ENCODE measurements at places on chromosomes 4 and X.

GRCh38 chr4:158786121-158786601 is 17.3 kb downstream of the FNIP2 start:
- no peak for DNase-seq

DNA sequence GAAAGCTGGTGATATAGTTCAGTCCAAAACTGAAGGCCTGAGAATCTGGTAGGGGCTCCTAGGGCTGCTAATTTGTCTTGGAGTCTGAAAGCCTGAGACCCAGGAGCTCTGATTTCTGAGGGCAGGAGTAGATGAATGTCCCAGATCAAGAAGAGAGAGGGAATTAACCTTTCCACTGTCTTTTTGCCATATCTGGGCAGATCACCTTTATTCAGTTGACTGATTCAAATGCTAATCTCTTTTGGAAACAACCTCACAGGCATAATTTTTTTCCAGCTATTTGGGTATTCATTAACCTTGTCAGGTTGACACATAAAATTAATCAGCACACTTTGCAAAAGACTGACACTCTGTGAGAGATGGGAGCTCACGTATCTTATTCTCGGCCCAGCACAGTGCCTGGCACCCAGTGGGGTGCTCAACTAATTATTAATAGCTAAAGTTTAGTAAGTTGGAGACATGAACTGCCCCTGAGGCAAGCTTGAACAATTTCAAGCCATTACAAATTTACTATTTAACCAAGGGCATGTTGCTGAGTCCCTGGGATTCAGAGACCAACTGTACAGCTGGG is 114.3 kb downstream of the CPEB2 start:
- DNase-seq, result no peak

DNA sequence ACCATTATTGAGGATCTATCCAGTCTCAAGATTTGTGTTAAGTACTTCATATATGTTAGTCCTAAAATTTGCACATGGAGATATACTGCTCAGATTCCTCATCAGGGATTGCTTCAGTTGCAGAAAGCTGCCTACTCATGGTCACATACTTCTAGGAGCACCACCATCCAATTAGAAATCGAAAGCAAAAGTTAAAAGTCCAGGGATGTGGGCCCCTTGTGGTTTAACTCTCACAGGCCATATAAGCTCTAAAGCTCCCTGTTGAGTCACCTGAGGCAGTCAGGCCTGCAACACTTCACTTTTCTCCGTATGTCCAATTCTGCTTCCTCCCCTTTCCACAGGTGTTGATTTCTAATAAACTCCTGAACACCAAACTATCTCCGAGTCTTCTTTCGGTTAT is 84.2 kb downstream of the CNOT6L start:
- DNase-seq, result no peak

GRCh38 chr4:3368334-3368733 is 73.4 kb upstream of the HGFAC start:
- no peak for DNase-seq

GRCh38 chrX:9471571-9471985 is 6.7 kb downstream of the TBL1X start:
- DNase-seq, result no peak

- DNase-seq, result no peak
Observed at GRCh38 chrX:65610481-65610880, 57.0 kb upstream of the MSN start.

- no peak for DNase-seq
Observed at GRCh38 chr4:11869191-11869870, 440.6 kb upstream of the HS3ST1 start.

- DNase-seq, result no peak
Observed at GRCh38 chr4:176792326-176793059, at the start of gene VEGFC. Gene VEGFC (minus strand): TSS chr4:176792922. CDS start chr4:176792311, 611 bp downstream.

- DNase-seq, result no peak
Observed at GRCh38 chr4:82825425-82825824, 26.8 kb upstream of the SCD5 start.

DNA sequence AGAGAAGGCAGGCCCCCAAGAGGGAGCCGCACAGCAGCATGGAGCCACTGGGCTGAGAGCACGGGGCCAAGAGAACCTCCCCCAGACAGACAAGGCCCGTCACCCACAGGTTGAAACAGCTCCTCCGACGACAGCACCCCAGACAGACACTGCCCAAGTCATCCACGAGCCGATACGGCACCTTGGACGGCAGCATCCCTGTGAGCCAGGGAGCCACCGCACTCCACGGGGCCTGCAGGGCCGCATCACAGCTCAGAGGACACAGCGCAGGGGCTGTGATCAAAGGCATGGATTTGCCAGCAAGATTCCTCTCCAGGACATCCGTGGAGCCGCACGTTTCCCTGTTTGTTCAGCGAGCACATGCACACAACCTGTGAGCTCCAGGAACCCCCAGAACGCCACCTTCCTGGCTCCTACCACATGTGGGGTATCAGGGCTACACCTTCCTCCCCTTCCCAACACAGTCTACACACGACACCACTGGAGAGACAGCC is 3.9 kb downstream of the CTBP1 start:
- no peak for DNase-seq

- DNase-seq, result no peak
Observed at GRCh38 chr4:41796545-41797210, 48.2 kb upstream of the PHOX2B start.

DNA sequence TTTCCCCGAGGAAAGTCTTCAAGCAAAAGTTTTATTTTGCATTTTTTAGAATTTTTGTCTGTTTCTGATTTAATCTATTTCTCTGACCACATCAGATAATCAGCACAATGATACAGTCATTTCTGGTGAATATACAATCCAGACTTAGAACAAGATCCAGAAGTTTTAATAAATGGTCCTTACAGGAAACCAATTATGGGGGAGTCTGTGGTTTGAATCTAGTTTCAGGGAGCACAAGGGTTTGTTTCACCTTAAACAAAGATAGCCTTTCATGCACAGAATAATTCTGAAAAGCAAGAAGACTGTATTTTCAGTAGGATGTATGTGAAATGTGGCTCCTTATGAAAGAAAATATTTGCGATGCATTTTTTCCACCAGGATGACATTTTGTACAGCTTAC is 158.5 kb upstream of the ARSJ start:
- DNase-seq, result no peak

DNA sequence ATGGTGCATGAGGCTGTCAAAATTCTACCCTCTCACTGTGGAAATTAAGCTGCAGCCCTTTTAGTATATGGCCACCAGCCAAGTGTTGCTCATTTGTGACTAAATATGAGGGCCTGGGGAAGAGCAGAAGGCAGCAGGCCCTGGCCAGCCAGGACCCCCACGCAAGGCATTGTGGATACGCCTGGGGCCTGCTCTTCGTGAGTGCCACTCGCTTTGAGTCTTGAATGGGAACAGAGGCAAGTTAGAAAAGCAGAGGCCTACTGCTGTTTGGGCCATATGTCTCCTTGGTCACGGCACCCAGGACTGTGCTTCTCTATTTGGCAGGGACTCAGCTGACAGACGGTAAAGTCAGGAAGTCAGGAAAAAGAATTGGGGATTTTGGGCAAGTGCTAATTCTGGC is 10.9 kb downstream of the RTL5 start:
- DNase-seq, result no peak

DNA sequence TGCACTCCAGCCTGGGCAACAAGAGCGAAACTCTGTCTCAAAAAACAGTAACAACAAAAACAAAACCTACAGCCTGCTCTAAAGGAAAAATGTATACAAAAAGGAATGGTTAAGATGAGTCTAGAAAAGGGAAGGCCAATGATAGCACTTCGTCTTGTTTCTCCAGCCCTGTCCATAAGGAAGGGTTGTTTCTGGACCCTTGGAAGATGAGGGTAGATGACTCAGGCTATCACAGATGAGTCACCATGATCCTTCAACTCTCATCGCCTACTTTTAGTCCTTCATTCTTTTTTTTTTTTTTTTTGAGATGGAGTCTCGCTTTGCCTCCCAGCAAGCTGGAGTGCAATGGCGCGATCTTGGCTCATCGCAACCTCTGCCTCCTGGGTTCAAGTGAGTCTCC is 8.8 kb downstream of the PLA2G12A start:
- no peak for DNase-seq

DNA sequence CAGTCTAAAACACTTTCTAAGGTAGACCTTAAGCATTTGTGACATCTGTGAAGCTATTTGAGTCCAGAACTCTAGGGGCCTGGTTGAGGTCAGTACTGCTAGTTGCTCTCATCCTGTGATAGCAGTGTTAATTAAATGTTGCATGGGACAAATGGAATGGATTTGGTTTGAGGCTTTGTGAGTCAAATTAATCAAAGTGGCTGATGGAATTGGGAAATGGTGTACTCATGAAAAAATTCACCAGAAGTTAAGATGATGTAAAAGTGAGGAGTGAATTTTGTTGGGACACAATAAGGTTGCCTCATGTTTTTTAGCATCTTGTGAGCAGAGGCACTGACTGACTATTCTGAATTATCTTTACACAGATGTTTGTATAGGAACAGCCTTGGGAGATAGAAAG is 99.2 kb upstream of the ARSJ start:
- DNase-seq, result no peak

DNA sequence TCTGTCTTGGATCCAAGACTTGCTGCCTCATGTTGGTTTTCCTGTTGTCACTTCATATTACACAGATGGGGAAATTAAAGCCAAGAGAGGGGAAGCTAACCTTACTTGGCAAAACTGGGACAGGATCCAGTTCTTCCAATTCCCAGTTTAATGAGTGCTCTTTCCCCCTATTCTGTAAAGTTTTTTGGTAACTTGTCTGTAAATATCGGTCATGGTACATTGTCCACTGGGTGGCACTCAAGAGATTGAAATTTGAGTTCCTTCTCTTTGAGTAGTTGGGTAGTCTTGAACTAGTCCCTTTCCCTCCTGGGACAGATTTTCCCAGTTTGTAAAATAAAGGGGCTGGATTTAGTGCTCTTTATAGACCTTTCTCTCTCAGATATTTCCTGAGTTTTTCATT is 12.4 kb upstream of the EOLA2 start:
- no peak for DNase-seq

DNA sequence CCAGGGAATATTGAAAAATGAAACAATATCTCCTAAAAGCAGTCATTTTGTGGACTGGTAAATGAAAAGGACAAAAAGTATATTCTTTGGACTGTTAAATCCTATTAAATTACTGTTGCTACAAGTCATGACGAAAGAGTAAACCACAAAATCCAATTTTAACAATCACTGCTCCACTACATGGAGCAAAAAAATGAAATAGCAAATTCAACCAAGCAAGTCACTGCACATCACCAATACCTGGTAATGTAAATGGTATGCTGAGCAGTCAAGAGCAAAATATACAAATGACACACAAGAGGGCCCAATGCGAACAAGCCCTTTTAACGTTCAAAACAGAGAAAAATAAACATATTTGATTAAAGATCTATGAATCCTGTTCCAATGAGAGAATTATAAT is 126.2 kb downstream of the KLHL13 start:
- DNase-seq, result no peak

DNA sequence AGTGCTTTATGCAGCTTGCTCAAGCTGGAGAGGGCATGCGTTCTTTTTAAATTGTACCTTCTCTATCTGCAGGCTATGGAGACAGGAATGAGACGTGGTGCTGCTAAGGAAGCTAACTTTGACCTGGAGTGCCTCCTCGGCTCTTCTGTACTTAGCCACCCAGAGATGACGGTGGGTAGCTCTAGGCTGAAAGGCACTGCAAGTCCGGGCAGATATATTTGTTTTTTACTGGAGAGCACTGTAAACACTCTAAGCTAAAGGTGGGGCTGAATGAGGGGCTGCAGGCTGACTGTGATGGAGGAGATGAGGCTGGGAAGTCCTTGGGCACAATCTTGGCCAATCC is 12.1 kb downstream of the ELF4 start:
- DNase-seq, result no peak

DNA sequence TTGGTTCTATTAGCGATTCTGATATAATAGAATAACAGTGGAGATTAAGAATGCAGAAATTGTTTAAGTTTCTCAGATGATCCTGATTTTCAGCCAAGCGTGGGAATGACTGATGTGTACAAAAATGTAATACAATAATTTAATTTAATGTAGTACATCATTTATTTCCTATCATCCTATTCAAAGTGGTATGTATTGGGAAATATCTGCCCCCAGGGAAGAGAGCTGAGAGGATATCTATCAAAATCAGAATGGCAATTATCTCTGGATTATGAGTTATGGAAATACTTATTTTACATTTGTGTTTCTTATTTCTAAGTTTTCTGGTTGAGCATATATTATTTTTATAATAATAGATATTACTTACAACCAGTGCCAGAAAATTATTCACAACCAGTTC is 3.9 kb downstream of the FABP2 start:
- DNase-seq, result no peak

Measured in CD4-positive, alpha-beta T cell (primary cell).